Activated CD4-positive, alpha-beta T cell treated with anti-CD3 and anti-CD28 coated beads, Interleukin-2, amount 50 U/mL, for 4 hours (primary cell): ENCODE measurements at places on chromosomes 16 and 17.

DNA sequence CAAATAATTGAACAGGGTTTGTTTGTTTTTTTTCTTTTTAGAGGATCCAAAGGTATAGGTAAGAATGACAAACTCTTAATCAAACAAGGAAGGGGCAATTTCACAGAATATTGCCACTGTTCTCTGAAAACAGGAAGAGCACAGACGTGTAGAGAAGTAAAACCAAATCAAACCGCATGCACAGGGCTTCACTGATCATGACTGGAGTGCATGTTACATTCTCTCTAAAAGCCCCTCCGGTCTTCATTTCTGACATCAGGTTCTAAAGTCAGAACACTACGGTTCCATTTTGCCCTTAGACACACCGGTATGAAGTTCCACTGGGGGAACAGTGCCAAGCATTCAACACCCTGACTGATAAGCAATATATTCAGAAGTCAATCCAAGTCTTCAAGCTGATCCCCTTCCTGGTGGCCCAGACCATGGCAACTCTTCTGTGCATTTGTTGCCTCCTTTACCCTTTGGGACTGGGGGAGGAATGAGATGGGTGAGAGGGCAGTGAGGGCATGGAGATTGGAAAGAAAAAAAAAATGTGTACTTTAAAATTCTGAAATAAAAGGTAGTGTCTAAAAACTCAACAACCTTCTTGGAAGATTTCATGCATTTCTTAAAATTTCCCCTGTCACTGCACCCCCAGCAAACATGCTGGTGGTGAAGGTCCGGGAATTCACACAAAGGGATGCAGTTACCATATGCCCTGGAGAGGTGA, 1.4 kb downstream of the MMD start:
- DNase-seq, result peak; percentile 15

DNA sequence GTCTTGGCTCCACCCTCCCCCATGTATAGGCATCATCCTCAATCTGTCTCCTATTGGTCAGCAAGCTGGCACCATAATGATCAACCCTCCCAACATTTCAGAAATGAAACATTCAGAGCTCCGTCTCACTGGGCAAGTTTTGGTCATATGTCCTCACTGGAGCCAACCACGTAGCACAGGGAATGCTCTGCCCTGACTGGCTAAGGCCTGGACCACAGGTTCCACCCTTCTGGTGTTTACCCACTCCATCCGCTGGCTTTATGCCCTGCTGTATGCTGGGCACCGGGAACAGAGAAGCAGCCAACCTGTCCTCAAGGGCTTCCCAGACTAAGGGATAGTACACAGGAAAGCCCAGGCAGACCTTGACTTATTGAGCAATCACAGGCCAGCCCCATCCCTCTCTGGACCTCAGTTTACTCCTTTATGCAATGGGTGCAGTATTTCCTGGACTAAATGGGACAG, 20.5 kb downstream of the MYO15A start:
- DNase-seq, result no peak

DNA sequence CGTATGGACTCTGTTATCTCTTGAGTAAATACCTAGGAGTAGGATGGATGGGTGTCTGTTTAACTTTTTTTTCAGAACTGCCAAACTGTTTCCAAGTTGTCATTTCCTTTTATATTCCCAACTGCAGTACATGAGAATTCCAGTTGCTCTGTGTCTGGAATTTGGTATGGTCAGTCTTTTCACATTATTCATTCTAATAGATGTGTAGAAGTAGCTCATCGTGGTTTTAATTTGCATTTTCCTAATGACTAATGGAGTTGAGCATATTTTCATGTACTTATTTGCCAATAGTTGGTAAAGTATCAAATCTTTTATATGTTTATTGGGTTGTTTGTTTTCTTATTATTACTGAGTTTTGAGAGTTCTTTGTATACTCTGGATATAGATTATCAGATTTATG, 27.0 kb downstream of the MRTFB start:
- no peak for DNase-seq

- DNase-seq, result no peak
Measured at GRCh38 chr16:27639561-27640276, 89.8 kb downstream of the KATNIP start.

GRCh38 chr16:2333772-2334379, 6.7 kb downstream of the ABCA3 start:
- DNase-seq, result no peak

DNA sequence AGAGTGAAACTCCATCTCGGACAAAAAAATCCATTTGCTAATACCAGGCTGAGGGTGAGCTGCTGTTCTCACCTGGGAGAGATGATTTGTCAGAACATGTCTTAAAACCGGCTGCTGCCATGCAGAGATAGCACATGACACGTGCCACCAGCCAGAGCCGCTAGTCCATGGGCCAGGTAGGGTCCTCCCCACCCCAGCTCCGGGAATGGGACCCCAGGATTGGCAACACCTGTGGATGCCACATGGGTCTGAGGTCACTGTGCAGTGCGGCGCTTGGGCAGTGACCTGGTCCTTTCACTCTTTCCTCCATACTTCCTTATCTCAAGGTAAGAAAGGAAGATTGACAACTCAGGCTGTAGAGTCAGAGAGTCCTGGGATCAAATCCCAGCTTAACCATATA, 393.3 kb upstream of the TNRC6C start:
- DNase-seq, result no peak

DNA sequence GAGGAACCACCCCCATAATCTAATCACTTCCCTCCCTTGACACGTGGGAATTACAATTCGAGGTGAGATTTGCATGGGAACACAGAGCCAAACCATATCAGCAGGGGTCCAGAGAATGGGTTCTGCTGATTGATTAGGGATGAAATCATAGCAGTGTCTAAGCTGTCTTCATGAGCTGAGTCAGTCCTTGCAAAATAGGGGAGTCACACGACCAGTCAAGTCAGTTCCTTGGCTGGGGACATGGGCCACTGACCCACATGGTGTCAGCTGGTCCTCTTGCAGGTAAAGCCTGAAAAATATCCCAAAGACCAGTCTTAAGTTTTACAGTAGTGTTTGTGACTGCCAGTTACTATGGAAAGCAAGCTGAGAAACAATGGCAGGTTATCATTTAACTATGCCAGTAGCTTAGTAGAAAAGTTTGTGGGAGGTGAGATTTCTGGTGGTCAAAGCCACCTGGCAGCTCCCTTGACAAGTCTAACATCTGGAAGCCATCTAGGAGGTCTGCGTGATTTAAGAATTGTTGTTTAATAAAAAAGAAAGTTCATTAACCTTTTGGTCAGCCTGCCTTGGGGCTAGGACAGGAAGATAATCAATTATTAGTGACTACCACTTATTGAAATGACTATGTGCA, 15.7 kb upstream of the ATF7IP2 start:
- no peak for DNase-seq

DNA sequence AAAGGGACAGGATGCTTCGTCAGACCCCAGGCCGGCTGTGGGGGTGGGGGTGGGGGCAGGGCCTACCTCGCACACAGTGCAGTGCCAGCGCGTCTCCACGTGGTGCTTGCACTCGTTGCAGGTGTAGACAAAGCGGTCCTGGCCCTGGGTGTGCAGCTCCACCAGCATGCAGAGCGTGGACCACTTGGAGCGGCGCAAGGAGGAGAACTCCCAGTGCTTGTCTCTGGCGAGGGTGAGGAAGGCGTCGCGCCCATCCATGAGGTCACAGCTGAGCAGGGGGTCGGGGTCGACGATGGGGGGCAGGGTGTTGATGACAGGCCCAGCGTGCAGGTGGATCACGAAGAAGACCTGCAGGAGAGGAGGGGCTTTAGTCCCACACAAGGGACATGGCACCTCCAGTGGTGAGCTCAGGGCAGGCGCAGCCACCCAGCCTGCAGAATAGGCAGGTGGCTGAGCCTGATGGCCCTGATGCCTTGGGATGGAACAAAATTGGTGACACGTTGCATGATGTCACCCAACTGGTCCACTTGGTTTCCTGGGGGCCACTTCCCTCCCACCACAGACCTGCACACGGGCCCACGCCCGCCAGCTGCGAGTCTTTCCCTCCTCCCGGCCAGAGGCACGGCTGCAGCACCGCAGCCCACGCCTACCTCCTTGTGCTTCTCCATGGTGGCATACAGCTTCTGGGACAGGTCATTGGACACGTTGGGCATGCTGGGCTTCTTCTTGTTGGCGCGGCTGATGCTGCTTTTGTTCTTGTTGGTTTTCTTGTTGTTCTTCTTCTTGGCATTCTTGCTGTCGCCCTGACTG, 14.0 kb upstream of the TRAP1 start:
- DNase-seq, result no peak

DNA sequence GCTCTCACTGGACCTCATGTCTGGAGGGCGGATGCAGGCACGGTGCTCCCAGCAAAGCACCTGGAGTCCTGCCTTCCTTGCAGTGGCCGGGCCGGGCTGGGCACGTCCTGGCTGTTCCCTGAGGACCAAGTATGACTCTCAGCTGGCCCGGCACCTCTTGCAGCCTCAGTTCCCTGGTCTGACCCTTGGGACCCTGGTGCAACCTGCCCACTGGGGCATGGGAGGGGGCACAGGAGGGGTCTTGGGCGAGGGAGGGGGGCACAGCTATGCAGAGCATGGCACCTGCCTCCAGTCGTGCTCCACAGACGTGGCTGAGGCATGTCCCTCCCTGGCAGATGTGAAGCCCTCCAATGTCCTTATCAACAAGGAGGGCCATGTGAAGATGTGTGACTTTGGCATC, 19.6 kb downstream of the MAP2K3 start:
- DNase-seq, result no peak

DNA sequence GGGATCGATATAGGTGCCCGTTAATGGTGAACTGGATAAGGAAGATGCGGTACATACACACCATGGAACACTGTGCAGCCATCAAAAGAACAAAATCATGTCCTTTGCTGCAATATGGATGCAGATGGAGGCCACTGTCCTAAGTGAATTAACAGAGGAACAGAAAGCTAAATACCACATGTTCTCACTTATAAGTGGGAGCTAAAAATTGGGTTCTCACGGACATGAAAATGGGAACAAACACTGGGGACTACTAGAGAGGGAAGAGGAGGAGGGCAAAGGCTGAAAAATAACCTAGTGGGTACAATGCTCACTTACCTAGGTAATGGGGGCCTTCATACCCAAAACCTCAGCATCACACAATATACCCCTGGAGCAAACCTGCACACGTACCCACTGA, 302.6 kb downstream of the XYLT1 start:
- no peak for DNase-seq

GRCh38 chr16:84847564-84848355, 28.0 kb downstream of the CRISPLD2 start:
- no peak for DNase-seq

DNA sequence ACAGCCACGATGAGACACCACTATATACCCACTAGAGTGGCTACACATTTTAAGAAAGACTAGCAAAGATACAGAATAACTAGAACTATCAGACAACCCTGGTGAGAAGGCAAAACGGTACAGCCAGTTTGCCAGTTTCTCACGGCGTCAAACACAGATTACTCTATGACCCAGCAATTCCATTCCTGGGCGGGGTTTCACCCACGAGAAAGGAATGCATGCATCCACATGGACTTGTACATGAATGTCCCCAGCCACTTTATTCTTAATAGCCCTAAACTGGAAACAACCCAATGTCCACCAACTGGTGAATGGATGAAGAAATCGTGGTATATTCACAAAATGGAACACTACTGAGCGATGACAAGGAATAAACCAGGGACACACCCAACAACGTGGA, 74.5 kb downstream of the MYH10 start:
- DNase-seq, result no peak
